ENCODE measurements at places on chromosomes 5 and 9. TPM values are rescaled to one million over a fixed set of nuclear protein-coding genes. Genes with fewer than 3 reads are reported as not detected.
A peak's percentile ranks its signal among the peaks of the same experiment; 100 is the strongest.

DNA sequence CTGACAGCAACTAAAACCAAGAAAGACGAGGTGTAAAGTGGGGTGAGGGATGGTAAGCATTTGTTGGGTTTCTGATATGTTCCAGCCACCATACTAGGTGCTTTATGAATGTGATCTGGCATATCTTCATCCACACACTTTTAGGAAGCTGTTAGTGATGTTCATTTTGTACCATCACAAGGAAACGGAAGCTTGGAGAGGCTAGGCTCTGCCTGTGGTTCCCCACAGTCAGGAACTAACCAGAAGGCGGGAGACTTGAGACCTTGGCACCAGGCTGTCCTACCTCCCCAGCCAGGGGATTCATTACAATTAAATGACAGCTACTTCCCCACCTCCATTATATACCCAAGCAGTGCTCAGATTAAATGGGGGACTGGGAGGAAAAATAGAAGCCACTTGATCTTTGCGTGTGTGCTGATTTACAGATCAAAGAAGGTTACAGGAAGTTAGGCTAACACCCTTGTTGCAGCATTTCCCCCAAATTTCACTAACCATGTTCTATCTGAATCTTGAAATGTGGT, 43.0 kb downstream of the SFXN1 start:
- H3K4me3 ChIP-seq, result no peak overlapping the region
- no peaks in the 10 kb centered on the region for H3K27me3 ChIP-seq
- H3K36me3 ChIP-seq, result peaks cover 59% of the 10 kb centered on the region
- no peak for DNase-seq
- no peak overlapping the region for H3K27ac ChIP-seq
- H3K4me1 ChIP-seq, result peaks cover 10% of the 10 kb centered on the region

The IGIP gene
- 3.4 TPM for polyA plus RNA-seq

GRCh38 chr5:64147849-64148441, 17.7 kb upstream of the RNF180 start:
- peaks cover 11% of the 10 kb centered on the region for H3K4me1 ChIP-seq
- H3K4me3 ChIP-seq, result no peak overlapping the region
- H3K27ac ChIP-seq, result no peak overlapping the region
- no peaks in the 10 kb centered on the region for H3K36me3 ChIP-seq
- peak; percentile 71 for DNase-seq

The RNF183 gene
- not detected for polyA plus RNA-seq

DNA sequence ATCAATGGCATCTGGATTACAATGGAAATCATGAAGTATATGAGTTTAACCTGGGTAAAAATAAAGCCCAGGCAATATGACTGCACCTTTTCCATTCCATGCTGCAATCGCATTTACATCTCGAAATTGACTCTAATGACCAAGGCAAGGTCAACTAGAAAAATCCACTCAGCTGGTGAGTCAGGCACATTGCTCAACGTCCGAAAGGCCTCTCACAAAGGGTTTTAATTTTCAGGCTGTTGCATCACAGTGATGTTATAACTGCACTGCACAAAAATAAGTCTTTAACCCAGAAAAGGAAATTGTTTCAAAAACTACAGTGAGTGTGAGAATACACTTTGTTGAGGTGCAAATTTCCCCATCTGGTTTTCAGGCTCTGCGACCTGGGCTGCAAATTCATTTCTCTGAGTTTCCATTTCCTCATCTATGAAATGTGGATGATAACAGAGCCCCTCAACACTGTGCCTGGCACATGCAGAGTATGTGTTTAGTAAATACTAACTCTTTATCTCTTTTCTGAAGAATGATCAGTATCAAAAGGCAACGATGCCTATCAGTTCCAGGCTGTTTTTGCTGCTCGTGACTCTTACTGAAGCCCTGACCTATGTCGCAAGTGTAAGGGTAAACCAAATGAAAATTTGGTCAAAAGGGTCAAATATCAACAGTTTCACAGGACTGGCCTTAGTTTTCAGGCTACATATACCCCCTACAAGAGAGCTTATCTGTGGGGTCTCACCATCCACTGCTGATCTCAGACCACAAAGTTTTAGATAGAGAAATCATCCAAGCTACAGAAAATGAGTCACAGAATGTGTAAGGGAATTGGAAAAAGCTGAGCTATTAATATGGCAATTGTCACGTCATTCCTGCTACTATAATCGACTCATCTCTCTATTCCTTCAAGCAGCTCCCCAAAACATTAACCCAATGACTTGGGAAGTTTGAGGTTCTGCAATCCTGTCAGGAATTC, 4.1 kb downstream of the NFIL3 start:
- peak overlapping the region; percentile 97 for H3K27ac ChIP-seq
- peaks cover 53% of the 10 kb centered on the region for H3K4me1 ChIP-seq
- peak; percentile 97 for DNase-seq
- H3K27me3 ChIP-seq, result no peaks in the 10 kb centered on the region
- no peaks in the 10 kb centered on the region for H3K36me3 ChIP-seq

DNA sequence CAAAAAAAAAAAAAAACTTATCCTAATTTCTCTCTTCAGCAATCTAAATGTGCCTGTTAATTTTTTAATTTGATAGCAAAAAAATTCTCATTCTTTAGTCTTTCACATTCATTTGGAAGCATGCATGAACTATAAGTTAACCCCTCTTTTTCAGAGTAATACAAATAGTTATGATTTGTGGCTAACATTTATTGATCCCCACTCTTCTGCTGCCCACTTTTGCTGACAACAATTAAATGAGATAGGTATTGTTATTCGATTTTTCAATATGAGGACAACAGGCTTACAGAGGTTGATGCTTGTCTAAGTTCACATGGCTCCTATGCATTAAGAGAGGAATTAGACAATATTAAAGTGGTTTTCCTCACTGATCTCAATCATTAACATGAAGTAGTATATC, 2.9 kb upstream of the NR3C1 start:
- H3K27ac ChIP-seq, result no peak overlapping the region
- H3K27me3 ChIP-seq, result no peaks in the 10 kb centered on the region
- H3K36me3 ChIP-seq, result no peaks in the 10 kb centered on the region
- H3K4me3 ChIP-seq, result no peak overlapping the region

GRCh38 chr5:56388229-56388985, 155.3 kb upstream of the ANKRD55 start:
- no peaks in the 10 kb centered on the region for H3K36me3 ChIP-seq
- H3K27ac ChIP-seq, result no peak overlapping the region
- H3K4me3 ChIP-seq, result no peak overlapping the region
- peaks cover 24% of the 10 kb centered on the region for H3K27me3 ChIP-seq

DNA sequence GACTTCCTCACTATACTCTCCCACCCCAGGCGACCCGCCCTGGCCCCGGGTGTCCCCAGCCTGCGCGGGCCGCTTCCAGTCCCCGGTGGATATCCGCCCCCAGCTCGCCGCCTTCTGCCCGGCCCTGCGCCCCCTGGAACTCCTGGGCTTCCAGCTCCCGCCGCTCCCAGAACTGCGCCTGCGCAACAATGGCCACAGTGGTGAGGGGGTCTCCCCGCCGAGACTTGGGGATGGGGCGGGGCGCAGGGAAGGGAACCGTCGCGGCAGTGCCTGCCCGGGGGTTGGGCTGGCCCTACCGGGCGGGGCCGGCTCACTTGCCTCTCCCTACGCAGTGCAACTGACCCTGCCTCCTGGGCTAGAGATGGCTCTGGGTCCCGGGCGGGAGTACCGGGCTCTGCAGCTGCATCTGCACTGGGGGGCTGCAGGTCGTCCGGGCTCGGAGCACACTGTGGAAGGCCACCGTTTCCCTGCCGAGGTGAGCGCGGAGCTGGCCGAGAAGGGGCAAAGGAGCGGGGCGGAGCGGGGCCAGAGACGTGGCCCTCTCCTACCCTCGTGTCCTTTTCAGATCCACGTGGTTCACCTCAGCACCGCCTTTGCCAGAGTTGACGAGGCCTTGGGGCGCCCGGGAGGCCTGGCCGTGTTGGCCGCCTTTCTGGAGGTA, 2.1 kb downstream of the CA9 start:
- H3K4me3 ChIP-seq, result peak overlapping the region; percentile 75
- no peaks in the 10 kb centered on the region for H3K36me3 ChIP-seq
- DNase-seq, result peak; percentile 43
- H3K27me3 ChIP-seq, result no peaks in the 10 kb centered on the region
- H3K27ac ChIP-seq, result no peak overlapping the region

DNA sequence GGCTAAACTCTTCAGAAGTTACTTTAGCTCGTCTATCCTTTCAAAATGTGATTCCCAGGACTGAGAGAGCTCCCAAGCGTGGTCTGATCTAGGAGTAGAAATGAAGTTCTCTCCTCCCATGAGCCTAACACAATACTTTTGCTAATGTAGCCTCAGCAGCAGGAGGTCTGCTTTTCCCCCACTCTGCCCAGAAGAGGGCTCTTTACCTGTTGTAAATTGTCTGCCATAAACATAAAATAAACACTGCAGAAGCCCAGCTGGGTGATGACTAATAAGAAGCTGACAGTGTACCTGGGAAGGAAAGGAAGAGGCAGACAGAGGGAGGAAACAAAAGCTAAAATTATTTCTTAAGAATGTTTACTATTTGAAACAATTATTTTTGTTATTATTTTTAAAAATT, 15.4 kb downstream of the SLC36A3 start:
- H3K36me3 ChIP-seq, result no peaks in the 10 kb centered on the region
- H3K4me3 ChIP-seq, result no peak overlapping the region
- no peaks in the 10 kb centered on the region for H3K4me1 ChIP-seq
- no peak overlapping the region for H3K27ac ChIP-seq
- DNase-seq, result no peak

- peaks cover 15% of the 10 kb centered on the region for H3K4me1 ChIP-seq
- peak overlapping the region; percentile 83 for H3K27ac ChIP-seq
- peaks cover 27% of the 10 kb centered on the region for H3K36me3 ChIP-seq
- peak overlapping the region; percentile 75 for H3K4me3 ChIP-seq
- DNase-seq, result peak; percentile 33
Observed at GRCh38 chr9:93567271-93567959, 9.0 kb upstream of the PHF2 start.

GRCh38 chr9:98107926-98108325, 11.1 kb downstream of the TRIM14 start:
- no peaks in the 10 kb centered on the region for H3K4me1 ChIP-seq
- DNase-seq, result no peak
- H3K27ac ChIP-seq, result no peak overlapping the region
- H3K4me3 ChIP-seq, result no peak overlapping the region
- H3K27me3 ChIP-seq, result no peaks in the 10 kb centered on the region

The TSSK1B gene
- polyA plus RNA-seq, result not detected

DNA sequence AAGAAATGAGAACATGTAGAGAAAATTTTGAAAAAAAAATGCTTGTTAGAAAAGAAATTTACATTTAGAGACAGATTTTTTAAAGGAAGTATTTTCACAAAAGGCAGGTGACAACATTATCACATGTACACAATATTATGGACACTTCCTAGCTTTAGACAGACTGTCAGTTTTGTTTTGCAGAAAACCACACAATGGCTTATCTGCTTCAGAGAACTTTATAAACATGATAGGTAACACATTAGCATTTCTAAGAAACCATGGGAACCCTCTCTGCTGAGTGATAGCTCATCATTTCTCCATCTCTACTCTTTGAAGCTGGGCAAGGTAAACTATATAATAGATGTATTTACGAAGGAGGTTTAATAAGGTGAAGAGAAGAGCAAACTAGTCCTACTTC, 25.6 kb downstream of the POU5F2 start:
- H3K27me3 ChIP-seq, result no peaks in the 10 kb centered on the region
- no peaks in the 10 kb centered on the region for H3K4me1 ChIP-seq
- no peak overlapping the region for H3K27ac ChIP-seq
- no peak for DNase-seq
- H3K4me3 ChIP-seq, result no peak overlapping the region

- peak; percentile 70 for DNase-seq
- no peak overlapping the region for H3K4me3 ChIP-seq
- no peak overlapping the region for H3K27ac ChIP-seq
- no peaks in the 10 kb centered on the region for H3K27me3 ChIP-seq
- peaks cover 30% of the 10 kb centered on the region for H3K4me1 ChIP-seq
- H3K36me3 ChIP-seq, result no peaks in the 10 kb centered on the region
Observed at GRCh38 chr9:79617395-79617794, 45.6 kb downstream of the TLE4 start.

- no peaks in the 10 kb centered on the region for H3K36me3 ChIP-seq
- H3K4me3 ChIP-seq, result no peak overlapping the region
- peaks cover 7% of the 10 kb centered on the region for H3K4me1 ChIP-seq
- H3K27ac ChIP-seq, result no peak overlapping the region
Observed at GRCh38 chr9:16960084-16960483, 89.6 kb upstream of the BNC2 start.

DNA sequence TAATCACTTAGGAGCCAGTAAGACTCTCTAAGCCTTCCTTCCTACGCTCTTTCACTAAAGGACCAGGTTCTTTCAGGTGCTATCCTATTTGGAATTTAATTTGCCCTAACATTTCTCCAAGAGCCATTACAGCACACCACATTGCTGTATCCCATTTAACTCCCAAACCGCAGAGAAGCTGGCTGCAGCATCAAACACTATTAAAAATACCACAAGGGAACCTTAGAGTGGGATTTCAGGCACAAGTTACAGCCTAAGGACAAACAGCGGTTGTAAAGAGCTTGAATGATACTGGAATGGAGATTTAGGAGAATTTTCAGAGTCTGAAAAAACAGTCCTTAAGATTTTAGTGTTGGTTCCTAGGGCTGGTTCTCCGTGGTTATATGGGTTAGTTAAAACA, 566.4 kb downstream of the RAB3C start:
- H3K4me1 ChIP-seq, result no peaks in the 10 kb centered on the region
- no peak for DNase-seq
- H3K27ac ChIP-seq, result no peak overlapping the region
- H3K27me3 ChIP-seq, result no peaks in the 10 kb centered on the region
- H3K36me3 ChIP-seq, result no peaks in the 10 kb centered on the region
- H3K4me3 ChIP-seq, result no peak overlapping the region

The TEK gene
- 4.3 TPM for polyA plus RNA-seq

The COL27A1 gene
- polyA plus RNA-seq, result 1.6 TPM

GRCh38 chr5:171874234-171874633, 88.6 kb downstream of the SMIM23 start:
- no peaks in the 10 kb centered on the region for H3K27me3 ChIP-seq
- peaks cover 20% of the 10 kb centered on the region for H3K36me3 ChIP-seq
- peak; percentile 63 for DNase-seq
- H3K4me3 ChIP-seq, result no peak overlapping the region
- peak overlapping the region; percentile 22 for H3K27ac ChIP-seq

DNA sequence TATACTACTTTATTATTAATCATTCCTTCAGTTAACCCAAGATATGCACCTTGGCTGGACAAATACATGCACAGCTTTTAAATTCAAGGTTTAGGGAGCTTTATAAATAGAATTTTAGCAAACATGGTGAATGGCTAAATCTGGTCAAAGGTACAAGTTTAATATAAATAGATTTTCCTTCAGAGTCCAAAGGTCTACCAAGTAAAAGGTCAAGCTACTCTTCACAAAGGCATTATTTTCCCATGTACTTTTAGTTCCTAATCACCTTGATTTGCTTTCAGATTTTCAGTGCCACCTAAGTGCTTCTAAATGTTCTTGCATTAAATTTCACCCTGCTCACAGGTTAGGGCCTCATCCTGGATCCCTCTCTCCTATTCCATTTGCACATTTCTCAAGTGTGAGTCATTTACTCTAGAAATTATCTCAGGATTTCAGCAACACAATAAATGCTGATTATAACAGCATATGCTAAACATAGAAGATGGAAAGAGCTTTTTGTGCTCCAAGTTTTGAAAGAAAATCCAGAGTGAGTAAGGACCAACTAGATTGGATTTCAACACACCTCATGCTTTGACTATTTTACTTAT, 459.4 kb upstream of the ITGA1 start:
- H3K36me3 ChIP-seq, result no peaks in the 10 kb centered on the region
- no peaks in the 10 kb centered on the region for H3K27me3 ChIP-seq
- DNase-seq, result no peak
- no peak overlapping the region for H3K27ac ChIP-seq

The SPINK13 gene
- not detected for polyA plus RNA-seq

Measured in GM23248 (cell line).